ENCODE measurements at places on chromosomes 5 and 9.

GRCh38 chr5:137040641-137041340 is 458.3 kb downstream of the SPOCK1 start:
- no peak for DNase-seq

- no peak for DNase-seq
These were observed 126.0 kb upstream of the FAM120A start for GRCh38 chr9:93325307-93326035.

DNA sequence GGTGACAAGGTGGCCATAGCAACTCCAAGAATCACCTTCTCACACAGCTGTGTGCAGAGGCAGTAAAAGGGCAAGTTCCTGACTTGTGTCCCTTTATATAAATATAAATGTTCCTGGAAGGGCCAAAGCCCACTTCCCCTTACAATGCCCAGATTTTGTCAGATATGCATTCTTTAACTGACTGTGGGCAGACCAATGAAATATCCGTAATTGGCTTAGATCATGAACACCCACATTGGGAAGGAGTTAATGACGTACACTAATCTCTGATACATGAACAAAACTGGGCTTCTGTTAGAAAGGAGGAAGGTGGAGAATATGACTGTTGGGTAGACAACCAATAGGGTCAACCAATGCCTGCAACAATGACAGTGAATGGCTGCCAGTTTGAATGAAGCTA is 397.2 kb upstream of the CLINT1 start:
- DNase-seq = no peak

GRCh38 chr5:64418013-64418412 is 87.8 kb upstream of the RGS7BP start:
- DNase-seq = no peak

GRCh38 chr9:108297073-108297472 is 558.7 kb downstream of the ACTL7B start:
- DNase-seq = no peak
